ENCODE measurements at places on chromosomes 5 and 9.

GRCh38 chr9:27771803-27772545 is 198.7 kb upstream of the C9orf72 start:
- H3K27ac ChIP-seq, result peak overlapping the region; percentile 98
- peak; percentile 77 for DNase-seq
- no peaks in the 10 kb centered on the region for H3K27me3 ChIP-seq

- DNase-seq, result no peak
- no peak overlapping the region for H3K4me3 ChIP-seq
- no peak overlapping the region for H3K27ac ChIP-seq
- H3K4me1 ChIP-seq, result no peaks in the 10 kb centered on the region
- H3K27me3 ChIP-seq, result no peaks in the 10 kb centered on the region
These were observed 4.9 kb upstream of the RARS1 start for GRCh38 chr5:168481330-168481788.

DNA sequence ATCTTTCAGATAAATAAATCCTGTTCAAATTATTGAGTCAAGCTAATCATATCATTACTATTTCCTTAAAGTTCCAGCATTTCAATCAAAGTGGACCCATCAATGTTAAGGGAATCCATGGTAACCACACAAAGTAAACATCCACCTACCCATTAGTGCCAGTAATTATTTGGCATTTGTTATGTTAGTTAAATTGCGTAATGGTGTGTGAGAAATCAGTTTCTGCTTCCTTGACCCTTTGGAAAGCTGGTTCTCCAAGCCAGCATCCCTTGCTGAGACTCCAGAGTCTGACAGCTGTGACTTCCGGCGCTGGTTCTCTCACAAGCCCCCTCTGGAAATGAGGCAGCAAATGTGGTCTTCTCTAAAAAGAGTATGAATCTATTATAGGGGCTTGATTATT is 308.6 kb upstream of the EFNA5 start:
- no peak overlapping the region for H3K27ac ChIP-seq
- no peaks in the 10 kb centered on the region for H3K36me3 ChIP-seq
- H3K4me1 ChIP-seq, result peaks cover 5% of the 10 kb centered on the region
- H3K27me3 ChIP-seq, result no peaks in the 10 kb centered on the region

DNA sequence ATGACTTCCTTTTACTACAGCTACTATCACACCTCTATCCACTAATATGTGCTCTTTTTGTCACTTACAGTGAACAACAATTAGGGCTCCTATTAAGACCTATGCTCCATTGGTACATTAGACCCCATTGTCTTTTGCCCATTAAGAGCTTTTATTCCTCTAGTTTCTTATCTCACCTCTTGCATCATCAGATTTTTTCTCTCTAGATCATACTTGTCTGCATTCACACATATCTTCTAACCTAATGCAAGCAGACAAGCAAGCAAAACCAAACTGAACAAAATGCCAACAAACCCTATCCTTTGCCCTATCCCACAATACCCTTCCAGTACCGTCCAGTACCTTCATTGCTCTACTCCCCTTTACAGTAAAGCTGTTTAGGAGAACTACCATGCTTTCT is 10.1 kb upstream of the RBM27 start:
- no peak for DNase-seq
- no peaks in the 10 kb centered on the region for H3K36me3 ChIP-seq
- no peak overlapping the region for H3K4me3 ChIP-seq
- H3K4me1 ChIP-seq, result no peaks in the 10 kb centered on the region
- H3K27ac ChIP-seq, result no peak overlapping the region
- no peaks in the 10 kb centered on the region for H3K27me3 ChIP-seq

GRCh38 chr5:96566833-96567587 is 95.2 kb upstream of the CAST start:
- no peaks in the 10 kb centered on the region for H3K36me3 ChIP-seq
- H3K4me1 ChIP-seq, result no peaks in the 10 kb centered on the region
- no peaks in the 10 kb centered on the region for H3K27me3 ChIP-seq

DNA sequence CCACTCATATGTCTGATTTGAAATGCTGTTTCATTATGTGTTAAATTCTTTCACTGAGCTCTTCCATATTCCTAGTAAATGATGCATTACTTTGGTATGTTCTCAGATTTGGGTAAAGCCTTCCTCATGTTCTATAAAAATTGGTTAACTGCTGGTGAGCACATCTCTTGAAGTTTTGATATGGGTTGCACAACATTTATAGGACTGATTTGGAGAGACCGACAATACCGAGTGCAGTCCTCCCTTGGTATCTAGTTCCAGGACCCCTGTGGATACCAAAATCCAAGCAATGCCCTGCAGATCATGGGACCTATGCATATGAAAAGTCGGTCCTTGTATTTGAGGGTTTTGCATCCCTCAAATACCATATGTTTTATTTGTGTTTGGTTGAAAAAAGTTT is 37.8 kb downstream of the WDR36 start:
- H3K4me3 ChIP-seq, result no peak overlapping the region
- peaks cover 6% of the 10 kb centered on the region for H3K4me1 ChIP-seq
- no peak for DNase-seq
- peaks cover 23% of the 10 kb centered on the region for H3K36me3 ChIP-seq

- no peak overlapping the region for H3K27ac ChIP-seq
- DNase-seq, result no peak
- peaks cover 11% of the 10 kb centered on the region for H3K36me3 ChIP-seq
- no peak overlapping the region for H3K4me3 ChIP-seq
- no peaks in the 10 kb centered on the region for H3K27me3 ChIP-seq
These were observed 44.2 kb downstream of the PKD2L2 start for GRCh38 chr5:137933491-137933911.

- peak; percentile 55 for DNase-seq
- H3K4me3 ChIP-seq, result peak overlapping the region; percentile 62
- no peaks in the 10 kb centered on the region for H3K27me3 ChIP-seq
These were observed 88.7 kb downstream of the SYK start for GRCh38 chr9:90890146-90890810.

DNA sequence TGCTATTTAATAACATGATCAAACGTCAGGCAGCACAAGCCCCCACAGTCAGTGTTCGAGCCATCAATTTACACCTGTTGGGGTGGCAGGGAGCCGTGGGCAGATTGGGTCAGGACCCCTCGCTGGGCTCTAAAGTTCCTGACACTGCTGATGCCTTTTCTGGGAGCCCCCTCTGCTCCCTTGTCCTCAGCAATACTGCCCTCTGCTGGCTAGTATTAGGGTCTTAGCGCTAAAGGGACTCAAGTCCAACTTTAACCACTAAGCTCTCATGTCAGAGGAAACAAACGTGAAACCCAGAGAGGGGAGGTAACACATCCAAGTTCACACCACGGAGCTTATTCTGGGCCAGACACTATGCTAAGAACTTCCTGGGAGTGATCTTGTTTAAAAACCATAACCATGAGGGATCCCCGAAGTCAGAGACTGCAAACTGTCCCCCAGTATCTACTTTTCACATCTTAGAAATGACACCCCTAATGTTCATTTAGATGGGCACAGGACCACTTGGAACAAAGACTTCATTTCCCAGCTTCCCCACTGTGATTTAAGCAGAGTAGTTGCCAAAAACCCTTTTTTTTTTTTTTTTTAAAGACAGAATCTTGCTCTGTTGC is 20.4 kb downstream of the ANKS6 start:
- no peak overlapping the region for H3K4me3 ChIP-seq
- H3K27ac ChIP-seq, result no peak overlapping the region
- peaks cover 58% of the 10 kb centered on the region for H3K36me3 ChIP-seq
- DNase-seq, result peak; percentile 71

- no peaks in the 10 kb centered on the region for H3K27me3 ChIP-seq
- H3K27ac ChIP-seq, result no peak overlapping the region
- no peak for DNase-seq
- H3K4me3 ChIP-seq, result no peak overlapping the region
- H3K36me3 ChIP-seq, result no peaks in the 10 kb centered on the region
- no peaks in the 10 kb centered on the region for H3K4me1 ChIP-seq
These were observed 248.0 kb downstream of the NTRK2 start for GRCh38 chr9:84917366-84918070.

DNA sequence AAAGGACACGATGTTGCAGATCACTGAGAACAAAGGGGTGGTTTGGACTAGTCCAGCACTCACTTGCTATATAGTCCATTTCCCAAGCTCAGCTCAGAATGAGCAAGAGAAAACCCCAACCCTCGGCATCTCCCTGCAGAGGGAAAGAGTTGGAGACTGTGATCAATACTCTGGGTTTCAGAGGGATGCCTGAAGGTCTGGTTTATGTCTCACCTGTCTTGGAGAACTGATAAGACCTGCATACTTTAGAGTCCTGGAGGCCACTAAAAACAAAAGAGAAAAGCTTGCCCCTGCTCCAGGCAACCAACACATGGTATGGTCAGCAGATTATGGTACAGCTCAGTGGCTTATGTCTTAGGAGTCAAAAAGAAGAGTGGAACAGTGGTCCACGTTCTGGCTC is 1006.9 kb downstream of the CDH9 start:
- no peak overlapping the region for H3K27ac ChIP-seq
- no peaks in the 10 kb centered on the region for H3K27me3 ChIP-seq
- no peaks in the 10 kb centered on the region for H3K4me1 ChIP-seq
- DNase-seq, result no peak
- H3K4me3 ChIP-seq, result no peak overlapping the region

- H3K27me3 ChIP-seq, result no peaks in the 10 kb centered on the region
- H3K4me1 ChIP-seq, result no peaks in the 10 kb centered on the region
- DNase-seq, result no peak
- no peaks in the 10 kb centered on the region for H3K36me3 ChIP-seq
- H3K27ac ChIP-seq, result no peak overlapping the region
These were observed 66.1 kb downstream of the RPS23 start for GRCh38 chr5:82211855-82212572.

DNA sequence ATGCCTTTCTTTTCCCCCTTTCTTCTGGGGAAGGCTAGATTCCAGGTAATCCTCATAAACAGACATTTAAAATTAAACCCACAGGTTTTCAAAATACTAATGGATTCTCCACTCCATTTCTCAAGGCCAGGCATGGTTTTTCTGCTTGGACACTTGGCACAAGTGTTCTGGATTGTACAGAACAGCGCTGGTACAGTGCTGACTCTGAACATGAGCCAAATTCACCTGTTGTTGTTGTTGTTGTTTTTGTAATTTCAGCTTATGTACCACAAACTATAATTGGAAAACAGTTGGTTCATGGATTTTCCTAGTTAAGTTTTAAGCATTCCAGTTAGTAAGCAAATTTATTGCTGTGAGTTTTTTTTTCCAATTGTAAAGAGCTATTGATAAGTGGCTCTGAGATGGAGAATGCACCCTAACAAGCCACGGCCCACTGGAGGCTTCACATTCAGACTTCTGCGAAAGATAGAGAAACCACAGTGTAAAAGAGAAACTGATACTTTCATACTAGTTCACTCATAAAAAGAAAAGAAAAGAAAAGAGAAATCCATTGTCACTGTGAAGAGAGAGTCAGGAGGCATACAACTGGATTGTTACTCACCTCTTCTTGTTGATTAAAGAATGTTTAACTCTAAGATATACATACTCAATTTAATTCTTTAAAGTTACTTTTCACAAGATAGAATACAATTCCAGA is 16.2 kb upstream of the ITGA1 start:
- no peak for DNase-seq
- no peak overlapping the region for H3K4me3 ChIP-seq
- H3K27ac ChIP-seq, result no peak overlapping the region
- no peaks in the 10 kb centered on the region for H3K4me1 ChIP-seq
- no peaks in the 10 kb centered on the region for H3K36me3 ChIP-seq

- H3K27ac ChIP-seq, result no peak overlapping the region
- H3K4me1 ChIP-seq, result peaks cover 2% of the 10 kb centered on the region
- peak overlapping the region; percentile 74 for H3K4me3 ChIP-seq
- DNase-seq, result no peak
- peaks cover 12% of the 10 kb centered on the region for H3K27me3 ChIP-seq
- H3K36me3 ChIP-seq, result no peaks in the 10 kb centered on the region
These were observed 776 bp downstream of the APBA1 start for GRCh38 chr9:69671311-69671878.
